ENCODE measurements at places on chromosomes 7 and 10.

- DNase-seq: no peak
Measured at GRCh38 chr10:33187427-33187999, 147.0 kb downstream of the NRP1 start.

GRCh38 chr10:34911661-34912205 is 96.6 kb upstream of the PARD3 start:
- DNase-seq: no peak

- no peak for DNase-seq
Measured at GRCh38 chr7:91287371-91288084, 23.3 kb downstream of the FZD1 start.

GRCh38 chr10:10845185-10845584 is 172.5 kb upstream of the CELF2 start:
- no peak for DNase-seq

DNA sequence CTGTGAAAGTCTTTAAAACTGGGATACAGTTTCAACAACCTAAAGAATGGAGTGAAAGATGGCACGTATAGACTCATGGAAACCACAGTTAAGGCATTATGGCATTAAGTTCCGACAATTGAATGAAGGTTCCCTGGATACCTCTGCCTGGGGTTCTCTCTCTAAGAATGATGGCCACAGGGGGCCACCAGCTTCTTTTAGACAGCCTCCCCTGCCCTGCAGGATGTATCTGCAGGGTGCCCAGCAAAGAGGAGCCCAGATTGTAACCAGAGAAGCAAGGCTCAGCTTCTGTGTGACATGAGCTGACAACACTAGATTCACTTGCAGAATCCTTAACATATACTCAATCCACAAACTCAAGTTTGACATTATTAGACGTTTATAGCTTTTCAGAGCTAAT is 645.4 kb downstream of the PARD3 start:
- DNase-seq: no peak

DNA sequence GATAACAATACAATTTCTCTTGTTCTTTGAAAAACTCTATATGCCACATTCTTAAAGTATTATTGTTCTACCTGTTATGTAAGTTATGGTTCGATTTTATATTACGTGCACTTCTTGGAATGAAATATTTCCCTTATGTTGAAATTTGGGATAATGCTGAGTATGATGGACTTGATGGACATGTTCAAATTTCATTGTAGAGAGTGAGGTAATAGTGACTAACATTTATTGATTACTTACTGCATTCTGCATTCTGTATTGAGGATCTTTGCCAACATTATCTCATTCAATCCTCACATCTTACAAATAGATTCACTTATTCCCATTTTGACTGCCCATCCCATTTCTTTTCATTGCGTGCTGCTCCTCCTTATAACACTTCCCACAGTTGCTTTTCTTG is 119.7 kb upstream of the GLCCI1 start:
- DNase-seq: no peak

GRCh38 chr7:76049295-76049694 is 1.4 kb downstream of the MDH2 start:
- DNase-seq: no peak

DNA sequence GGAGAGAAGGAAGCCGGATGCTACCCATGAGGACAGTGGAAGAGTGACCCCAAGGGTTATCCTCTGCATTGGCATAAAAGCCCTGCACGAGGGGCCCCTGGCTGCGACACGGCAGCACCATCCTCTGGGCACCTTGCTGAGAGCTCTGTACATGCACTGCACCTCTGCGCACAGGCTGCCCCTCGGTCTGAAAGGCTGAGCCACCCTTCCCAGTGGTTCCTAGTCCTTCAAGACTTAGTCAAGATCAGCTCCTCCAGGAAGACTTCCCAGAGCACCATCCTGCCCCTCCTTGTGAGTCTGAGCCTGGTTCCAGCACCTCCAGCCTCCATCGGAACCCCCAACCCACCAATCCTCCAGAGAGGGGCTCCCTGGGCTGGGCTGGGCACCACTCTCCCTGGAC is 37.9 kb upstream of the CNPY1 start:
- DNase-seq: no peak

DNA sequence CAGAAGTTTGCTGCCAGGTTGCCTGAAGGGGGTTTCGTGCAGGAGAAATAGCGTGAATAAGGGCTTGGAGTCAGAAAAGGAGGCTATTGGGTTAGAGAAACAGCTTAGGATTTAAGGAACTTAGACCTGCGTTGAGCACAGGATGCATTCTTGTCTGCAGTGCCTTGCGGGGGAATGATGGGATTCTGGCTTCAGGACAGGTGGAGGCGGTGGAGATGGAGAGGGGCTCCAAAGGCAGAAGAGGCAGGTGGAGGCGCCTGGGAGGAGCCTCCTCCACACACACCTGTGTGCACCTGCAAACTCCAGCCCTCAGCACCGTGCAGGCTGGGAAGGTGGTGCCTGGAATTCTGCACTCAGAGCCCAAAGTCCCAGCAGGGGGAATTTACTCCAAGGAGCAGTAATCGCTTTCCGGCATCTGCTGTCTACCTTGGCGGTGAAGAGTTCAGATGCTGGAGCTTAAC is 1.8 kb downstream of the CLIP2 start:
- DNase-seq: no peak

- peak; percentile 22 for DNase-seq
Measured at GRCh38 chr7:110317541-110318265, 773.2 kb upstream of the LRRN3 start.

DNA sequence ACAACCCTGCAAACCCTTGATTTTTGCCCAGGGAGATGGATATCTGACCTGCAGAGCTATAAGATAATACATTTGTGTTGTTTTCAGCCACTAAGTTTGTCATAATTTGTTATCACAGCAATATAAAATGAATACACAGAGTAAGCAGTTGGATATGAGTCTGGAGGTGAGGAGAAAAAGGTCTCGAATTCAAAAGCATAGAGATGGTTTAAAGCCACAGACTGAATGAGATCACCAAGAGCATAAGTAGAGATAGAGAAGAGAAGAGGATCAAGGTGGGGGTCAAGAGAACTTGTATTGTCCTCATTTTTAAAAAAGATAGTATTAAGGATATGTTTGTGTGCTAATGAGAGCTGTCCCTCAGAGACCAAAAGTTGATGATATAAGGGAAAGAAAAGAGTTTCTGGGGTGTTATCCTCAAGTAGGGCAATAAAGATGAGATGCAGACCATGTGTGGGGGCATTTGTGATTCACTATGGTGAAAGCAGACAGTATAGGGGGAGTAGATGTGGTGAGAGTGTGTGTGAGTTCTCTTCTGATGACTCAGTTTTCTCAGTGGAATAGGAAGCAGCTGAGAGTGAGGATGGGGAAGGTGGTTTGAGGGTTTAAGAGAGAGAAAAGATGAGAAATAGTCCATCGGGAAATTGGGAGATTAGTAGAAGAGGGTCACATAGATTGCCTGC is 25.8 kb upstream of the PCGF5 start:
- no peak for DNase-seq

GRCh38 chr10:90112681-90113080 is 411.3 kb downstream of the KIF20B start:
- DNase-seq: no peak

DNA sequence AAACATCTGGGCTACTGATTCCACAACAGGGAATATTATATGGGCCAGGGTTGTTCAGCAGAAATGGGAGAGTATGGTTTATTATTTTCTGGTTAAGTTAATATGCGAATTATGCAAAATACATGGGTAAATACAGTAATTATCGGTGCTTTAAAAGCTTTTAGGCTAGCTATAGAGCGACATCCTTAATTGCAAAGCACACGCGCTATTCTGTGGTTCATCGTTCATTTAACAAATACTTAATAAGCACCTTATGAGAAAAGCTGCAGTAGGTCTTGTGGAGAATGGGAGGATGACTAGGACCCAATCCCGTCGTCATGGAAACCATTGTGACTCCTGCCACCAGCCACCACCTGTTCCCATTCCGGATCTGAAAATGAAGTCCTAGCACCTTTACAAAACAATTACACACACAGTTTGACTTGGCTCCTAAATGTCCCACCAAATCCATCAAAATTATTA is 623 bp upstream of the CEP41 start:
- DNase-seq: peak; percentile 42

- DNase-seq: no peak
Measured at GRCh38 chr7:128699196-128699712, 27.2 kb downstream of the GARIN1A start.

- no peak for DNase-seq
Measured at GRCh38 chr10:84225427-84226173, at the start of gene LRIT2. Gene LRIT2 (minus strand): TSS chr10:84225544. CDS start chr10:84225520, 24 bp downstream.

GRCh38 chr10:120457431-120458172 is 575 bp downstream of the PLPP4 start:
- DNase-seq: no peak

- DNase-seq: no peak
Measured at GRCh38 chr10:91540733-91541132, 92.1 kb downstream of the PPP1R3C start.

DNA sequence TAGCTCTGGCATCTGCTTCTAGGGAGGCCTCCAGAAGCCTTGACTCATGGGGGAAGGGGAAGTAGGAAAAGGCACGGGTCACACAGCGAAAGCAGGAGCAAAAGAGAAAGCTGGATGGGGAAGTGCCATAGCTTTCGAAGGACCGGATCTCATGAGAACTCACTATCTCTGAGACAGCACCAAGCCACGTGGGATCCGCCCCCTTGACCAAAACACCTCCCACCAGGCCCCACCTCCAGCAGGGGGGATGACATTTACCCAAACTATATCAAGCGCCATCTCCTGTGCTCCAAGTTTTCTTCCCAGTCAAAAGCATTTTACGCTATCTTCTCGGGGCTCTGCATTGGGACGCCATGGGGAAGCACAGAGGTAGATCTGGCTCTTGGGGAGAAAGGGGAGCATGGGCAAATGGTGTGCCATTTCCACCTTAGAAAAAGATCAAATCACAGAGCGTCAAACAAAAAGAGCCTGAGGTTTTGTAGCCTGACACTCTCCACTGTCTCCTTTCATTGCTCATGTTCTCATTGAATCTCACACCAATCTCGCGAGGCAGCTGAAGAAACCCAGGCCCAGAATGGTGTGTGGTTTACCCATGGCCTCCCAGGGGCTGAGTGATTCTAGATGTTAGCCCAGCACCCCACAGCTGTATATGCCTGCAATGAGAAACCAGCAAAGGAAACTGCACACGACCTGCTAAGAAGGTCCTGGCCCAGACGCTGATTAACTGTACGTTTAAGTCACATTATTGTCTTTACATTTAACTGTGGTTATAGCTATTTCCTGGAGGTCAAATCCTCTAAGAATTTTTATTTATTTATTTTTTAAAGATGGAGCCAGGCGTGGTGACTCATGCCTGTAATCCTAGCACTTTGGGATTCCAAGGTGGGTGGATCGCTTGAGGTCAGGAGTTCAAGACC is 8.1 kb upstream of the OLAH start:
- DNase-seq: no peak

DNA sequence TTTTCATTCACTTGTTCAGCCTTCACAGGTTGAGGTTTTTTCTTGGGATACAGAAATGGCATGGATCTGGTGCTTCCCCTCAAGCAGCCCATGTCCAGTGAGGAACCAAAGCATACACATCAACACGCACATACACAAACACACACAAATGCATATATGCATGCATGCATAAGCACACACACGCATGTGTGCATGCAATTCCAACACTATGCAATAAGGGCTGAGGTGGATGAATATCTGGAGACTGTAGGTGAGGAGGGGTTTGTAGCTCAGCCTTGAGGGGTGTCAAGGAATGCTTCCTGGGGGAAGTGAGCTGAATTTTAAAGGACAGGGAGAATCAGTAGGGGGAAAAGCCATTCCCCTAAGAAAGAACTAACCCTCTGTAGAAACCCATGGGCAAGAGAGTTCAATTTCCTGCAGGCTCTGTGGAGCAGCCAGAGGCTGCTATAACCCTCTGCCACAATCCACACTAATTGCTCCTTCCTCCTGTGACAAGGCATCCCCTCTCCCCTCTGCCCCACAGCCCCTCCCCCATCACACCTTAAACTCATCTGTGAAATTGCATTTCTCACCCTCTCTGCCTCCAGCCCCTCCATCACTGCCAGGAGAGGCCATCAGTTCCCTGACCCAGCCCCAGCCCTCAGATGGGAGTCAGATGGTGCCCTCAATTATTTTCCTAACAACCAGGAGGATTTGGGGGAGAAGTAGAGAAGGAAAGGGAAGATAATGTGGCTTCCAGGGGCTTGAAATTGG is 316.4 kb downstream of the RPS24 start:
- no peak for DNase-seq

DNA sequence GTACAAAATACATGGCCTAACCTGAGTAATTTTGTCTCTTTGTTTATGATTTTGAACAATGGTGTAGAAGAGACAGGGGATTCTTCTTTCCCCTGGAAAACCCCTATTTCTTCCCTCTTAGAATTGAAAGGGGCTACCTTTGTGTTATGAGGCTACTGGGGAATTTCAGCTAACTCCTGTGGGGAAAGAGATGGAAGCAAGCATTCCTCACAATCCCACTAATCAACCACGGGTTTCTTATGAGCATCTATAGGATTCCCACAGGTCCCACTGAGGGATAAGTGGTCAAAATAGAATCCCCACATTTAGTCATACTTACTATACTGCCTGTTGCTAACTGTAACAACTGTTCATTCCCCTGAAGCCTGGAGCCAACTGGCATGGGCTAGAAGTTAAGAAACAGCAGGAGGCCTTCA is 32.2 kb upstream of the ITGB8 start:
- no peak for DNase-seq

- no peak for DNase-seq
Measured at GRCh38 chr7:131218727-131219128, 108.9 kb upstream of the MKLN1 start.

DNA sequence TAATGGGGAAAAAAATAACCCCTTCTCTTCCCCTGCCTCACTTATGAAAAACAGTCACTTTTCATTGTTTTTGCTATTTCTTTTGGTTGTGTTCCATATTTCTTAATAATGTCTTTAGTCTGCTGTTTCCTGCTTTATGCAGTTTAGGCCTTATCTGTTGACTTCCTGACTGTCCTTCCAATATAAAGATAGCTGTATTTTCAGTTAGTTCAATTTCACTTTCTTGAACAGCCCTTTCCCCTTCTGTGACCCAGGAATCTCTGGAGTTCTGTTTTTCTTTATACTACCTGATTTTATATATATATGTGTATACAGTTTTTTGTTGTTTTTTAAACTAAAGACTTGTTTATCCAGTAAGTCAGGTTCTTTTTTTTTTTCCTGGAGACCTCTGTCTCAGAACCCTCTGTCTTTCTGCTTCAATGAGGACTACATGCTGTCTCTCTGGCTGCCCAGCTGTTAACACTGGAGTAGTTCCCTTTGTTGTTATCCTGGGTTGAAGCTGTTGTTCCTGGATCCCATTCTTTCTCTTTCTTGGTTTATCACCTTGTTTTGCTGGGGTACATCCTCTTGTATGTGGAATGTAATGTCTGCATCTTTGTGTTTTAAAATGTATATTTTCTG is 87.2 kb downstream of the GSDME start:
- DNase-seq: no peak

GRCh38 chr7:155487509-155488482 is 29.9 kb downstream of the EN2 start:
- no peak for DNase-seq

GRCh38 chr7:85052056-85052737 is 134.7 kb downstream of the SEMA3D start:
- DNase-seq: no peak

- DNase-seq: no peak
Measured at GRCh38 chr7:88546808-88547207, 212.7 kb upstream of the ZNF804B start.
